ENCODE measurements at places on chromosomes 1 and 21.
A peak's percentile ranks its signal among the peaks of the same experiment; 100 is the strongest.

- peak; percentile 3 for DNase-seq
Measured at GRCh38 chr1:90502696-90503095, 214.4 kb downstream of the BARHL2 start.

DNA sequence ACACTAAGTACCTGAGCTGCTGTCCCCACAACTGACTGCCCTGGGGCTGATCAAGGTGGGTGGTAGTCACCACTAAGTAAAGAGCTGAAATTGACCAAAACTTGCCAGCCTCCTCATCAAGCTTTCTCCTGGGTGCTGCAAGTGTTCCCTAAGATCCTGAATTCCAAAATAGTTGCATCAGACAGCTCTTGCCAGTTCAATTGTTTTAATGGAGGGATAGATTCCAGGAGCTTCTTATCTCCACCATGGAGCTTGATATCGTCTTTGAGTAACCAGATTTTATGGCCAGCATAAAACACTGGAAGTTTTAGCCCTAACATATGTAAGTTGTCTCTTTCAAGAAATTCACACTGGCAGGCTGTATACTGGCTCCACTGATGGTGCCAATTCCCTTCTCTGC, 90.3 kb downstream of the NID1 start:
- DNase-seq: no peak

DNA sequence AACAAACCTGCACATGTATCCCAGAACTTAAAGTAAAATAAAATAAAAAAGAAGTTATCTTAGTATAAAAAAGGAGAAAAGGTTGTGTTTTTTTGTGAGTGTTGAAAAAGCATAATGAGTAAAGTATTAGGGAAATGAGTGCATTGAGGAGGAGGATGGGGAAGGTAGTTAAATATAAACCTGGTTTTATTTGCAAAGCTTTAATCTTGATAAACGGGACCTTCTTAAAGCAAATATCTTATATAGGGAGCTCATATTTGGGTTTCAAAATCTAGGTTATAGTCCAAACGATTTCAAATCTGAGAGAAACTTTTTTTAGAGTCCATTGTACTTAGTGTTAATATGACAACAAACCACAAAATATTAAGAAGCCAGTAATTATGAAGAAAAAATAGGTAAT, 21.7 kb upstream of the SLC19A2 start:
- no peak for DNase-seq

- DNase-seq: peak; percentile 84
Measured at GRCh38 chr1:3072391-3073185, 3.6 kb downstream of the PRDM16 start.

- peak; percentile 90 for DNase-seq
Measured at GRCh38 chr1:43558346-43558841, 27.7 kb downstream of the PTPRF start.

Data from H7 (cell line).